ENCODE measurements at places on chromosomes 3 and 15.

- no peak for DNase-seq
Observed at GRCh38 chr15:78302579-78303312, 3.3 kb upstream of the SKIC8 start.

- DNase-seq: no peak
Observed at GRCh38 chr15:40081691-40082194, 26.9 kb downstream of the BMF start.

DNA sequence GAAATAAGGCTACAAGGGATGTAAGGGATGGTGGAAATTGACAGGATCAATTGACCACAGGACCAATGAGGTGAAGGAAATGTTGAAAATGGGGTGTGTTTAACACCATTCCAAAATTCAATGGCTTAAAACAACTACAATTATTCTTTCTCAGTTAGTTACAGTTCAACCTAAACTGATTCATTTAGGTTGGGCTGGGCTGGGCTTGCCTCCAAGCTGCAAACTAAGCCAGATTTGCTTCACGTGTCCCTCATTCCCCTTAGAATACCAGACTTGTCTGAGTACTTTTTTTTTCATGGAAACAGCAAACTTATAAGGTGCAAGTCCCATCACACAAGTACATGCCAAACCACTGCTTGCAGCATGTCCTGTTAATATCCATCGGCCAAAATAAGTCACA, 280.1 kb downstream of the NEK10 start:
- DNase-seq: no peak

- DNase-seq: peak; percentile 91
Observed at GRCh38 chr15:74127255-74127953, 3.0 kb upstream of the ISLR2 start.
